IPS-NIHi11 (cell line): ENCODE measurements at places on chromosomes 2 and 18.
A peak's percentile ranks its signal among the peaks of the same experiment; 100 is the strongest.

DNA sequence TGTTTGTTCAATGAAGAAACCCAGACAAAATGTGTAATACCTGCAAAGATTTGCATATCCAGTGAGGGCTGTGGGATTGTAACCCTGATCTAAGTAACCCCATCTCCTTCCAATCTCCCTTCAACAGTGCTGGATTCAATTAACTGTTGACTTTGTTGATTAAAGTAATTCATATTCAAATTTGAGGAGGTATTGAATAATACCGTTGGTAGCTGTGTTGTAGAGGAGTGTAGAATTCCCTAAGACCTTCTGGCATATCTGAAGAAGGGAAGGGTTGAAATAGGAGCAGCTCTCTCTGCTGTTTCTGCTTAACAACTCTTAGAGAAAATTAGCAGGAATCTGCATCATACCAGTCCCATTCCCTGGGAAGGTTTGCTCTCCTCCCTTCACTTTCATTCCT lies 28.2 kb downstream of the MAIP1 start:
- no peak for DNase-seq

GRCh38 chr2:109189751-109190150 lies 60.7 kb downstream of the SH3RF3 start:
- no peak for DNase-seq

DNA sequence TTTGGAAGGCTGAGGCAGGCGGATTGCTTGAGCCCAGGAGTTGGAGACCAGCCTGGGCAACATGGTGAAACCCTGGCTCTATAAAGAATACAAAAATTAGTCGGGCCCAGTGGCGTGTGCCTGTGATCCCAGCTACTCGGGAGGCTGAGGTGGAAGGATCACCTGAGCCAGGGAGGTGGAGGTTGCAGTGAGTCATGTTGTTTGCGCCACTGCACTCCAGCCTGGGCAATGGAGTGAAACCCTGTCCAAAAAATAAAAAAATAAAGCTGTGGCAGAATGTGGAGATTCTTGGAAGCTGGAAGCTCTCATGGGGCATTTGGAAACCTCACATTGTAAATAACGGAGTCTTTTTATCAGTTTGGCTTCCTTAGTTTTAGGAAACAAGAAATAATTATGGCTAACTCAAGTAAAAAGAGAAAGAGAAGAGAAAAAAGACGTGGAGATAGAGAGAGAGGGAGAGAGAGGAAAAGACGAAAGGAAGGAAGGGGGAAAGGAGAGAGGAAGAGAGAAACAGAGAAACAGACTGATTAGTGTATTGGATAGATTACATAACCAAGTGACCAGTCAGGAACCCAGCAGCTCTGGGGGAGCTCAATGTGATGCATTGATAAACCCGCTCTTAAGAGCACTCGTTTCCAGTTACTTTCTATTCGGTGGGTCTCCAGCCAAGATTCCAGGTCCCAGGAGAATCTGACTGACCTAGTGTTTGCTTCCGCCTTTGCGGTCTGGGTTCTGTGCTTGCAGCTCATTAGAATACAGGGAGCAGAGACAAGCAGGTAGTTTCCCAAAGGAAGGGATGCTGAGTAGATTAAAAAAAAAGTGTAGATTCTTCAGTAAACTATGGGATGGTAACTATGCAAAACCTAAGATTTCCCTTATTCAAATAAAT lies 1.1 kb upstream of the SPAST start:
- peak; percentile 29 for DNase-seq

DNA sequence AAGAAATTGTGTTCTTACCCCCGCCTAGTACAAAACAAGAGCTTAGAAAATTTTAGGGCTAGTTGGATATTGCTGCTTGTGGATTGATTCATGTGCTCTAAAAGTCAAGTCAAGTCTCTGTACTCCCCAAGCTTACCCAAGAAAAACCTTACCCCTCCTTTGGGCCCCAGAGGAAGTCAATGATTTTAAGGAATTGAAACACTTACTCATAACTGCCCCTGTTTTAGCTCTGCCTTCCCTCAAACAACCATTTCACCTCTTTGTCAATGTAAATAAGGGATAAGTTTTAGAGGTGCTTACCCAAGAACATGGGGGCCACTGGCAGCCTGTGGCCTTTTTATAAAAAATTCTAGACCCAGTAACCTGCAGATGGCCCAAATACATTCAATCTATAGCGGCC lies 136.6 kb upstream of the RMP24 start:
- DNase-seq: no peak

- no peak for DNase-seq
These were observed 58.9 kb upstream of the ZNF516 start for GRCh38 chr18:76553715-76554546.

DNA sequence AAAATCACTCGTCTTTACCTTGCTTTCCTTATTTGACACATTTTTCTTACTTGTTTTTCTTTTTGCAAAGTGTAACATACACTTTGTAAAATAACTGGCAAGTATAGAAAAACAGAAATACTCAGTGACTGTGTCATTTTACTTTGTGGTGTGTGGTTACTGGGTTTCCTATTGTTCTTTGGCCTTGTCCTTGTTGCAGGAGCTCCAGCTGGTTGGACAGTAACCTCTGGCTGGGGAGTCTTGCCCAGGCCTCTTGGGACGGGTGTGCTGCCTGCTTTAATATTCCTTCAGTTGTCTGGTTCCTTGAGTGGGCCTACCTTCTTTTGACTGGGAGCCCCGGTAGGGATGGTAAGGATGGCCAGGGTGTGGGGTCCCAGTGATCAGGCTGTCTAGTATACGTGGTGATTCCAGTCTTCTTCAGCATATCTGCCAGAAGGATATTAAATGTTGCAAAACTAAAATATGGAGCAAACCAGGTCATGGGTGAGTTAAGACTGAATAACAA lies 53.8 kb downstream of the RNF144A start:
- DNase-seq: no peak

- DNase-seq: no peak
These were observed 663.7 kb upstream of the LRATD1 start for GRCh38 chr2:13968811-13969210.

GRCh38 chr2:46669996-46670793 lies 190.8 kb downstream of the TMEM247 start:
- DNase-seq: no peak

DNA sequence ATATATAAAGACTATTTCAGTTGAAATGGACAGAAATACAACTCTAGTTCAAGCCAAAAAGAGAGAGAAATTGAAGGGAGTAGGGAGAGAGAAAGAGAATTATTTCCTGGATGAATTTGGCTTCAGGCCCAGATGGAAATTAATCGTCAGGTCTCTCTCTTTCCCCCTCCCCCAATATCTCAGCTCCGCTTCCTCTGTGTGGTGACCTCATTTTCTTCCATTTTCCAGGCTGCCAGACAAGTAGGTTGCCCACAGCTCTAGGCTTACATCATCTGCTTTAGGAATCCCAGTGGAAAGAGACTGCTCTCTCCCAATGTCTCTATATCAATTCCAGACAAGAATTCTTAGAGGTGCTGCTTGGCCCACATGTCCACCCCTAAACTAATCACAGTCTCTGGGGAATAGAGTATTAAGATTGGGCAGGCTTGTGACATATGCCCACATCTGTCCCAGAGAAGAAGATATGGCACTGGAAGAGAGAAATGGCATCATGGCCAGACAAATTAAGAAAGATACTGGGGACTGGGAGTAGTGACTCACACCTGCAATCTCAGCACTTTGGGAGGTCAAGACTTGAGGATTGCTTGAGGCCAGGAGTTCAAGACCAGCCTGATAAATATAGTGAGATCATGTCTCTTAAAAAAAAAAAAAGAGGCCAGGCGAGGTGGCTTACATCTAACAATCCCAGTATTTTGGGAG lies 37.2 kb upstream of the CFAP36 start:
- no peak for DNase-seq

DNA sequence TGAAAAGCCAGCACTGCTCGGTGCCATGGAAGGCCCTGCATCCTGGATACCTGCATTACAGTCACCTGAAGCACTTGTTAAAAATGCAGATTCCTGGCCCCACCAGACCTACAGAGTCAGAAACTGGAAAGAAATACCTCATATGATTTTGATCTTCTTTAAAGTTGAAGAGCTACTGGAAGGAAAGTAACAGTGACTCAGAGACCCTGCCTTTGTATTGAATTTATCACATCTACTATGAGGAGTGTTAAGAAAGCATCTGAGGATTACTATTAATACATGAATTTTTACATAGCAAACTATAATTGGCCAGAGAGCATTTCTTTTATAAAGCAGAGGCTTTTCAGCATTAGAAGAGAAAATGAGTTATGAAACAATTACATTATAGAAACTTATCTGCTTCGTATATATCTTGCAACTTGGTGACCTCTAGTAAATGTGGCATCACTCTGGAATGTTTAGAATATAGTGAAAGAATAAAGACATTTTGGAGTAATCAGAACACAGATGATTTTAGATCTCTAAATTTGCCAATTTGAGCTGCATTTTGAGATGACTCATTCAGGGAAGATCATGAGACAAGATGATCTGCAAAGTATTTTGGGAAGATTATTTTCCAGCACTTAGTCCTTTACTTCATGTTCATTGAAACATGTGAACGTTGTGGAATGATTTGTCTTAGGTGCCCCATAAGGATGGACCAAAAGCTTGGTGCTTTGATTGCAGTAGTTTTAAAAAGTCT lies 12.2 kb downstream of the PTPRM start:
- DNase-seq: no peak

DNA sequence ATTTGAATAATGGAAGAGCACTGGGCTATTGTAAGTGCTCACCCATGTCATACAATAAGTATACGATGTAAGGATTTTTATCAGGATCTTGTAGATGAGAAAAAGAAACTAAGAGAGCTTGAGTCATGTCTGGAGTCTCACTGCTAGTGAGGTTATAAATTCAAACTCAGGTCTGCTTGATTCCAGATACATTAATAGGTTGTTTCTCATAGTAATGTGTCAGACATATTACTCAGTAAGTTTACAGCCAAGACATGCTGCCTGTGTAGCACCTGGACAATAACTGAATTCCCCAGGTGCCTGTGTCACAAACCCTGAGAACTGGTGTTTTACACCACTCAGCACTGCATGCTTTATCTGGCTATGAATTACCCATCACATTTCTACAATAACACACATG lies 216.9 kb upstream of the LRP1B start:
- no peak for DNase-seq

GRCh38 chr2:43106559-43107527 lies 119.6 kb downstream of the ZFP36L2 start:
- no peak for DNase-seq

DNA sequence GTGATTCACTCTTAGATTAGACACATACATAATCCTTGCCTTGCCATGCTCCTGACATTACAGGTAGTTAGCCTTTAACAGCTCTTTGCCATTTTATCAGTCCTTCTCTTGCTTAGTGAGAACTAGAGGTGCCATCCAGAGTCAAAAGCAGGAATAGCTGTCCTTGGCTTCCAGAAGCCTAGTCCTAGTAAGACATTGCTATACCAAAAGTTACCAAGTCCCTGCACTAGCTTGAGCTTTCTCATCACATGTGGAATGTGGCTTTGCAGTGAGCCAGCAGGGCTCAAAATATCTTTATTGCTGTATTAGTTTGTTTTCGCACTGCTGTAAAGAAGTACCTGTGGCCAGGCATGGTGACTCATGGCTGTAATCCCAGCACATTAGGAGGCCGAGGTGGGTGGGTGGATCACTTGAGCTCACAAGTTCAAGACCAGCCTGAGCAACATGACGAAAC lies 104.7 kb upstream of the NOSTRIN start:
- no peak for DNase-seq

- no peak for DNase-seq
These were observed 1312.8 kb upstream of the ZEB2 start for GRCh38 chr2:145832681-145833080.

DNA sequence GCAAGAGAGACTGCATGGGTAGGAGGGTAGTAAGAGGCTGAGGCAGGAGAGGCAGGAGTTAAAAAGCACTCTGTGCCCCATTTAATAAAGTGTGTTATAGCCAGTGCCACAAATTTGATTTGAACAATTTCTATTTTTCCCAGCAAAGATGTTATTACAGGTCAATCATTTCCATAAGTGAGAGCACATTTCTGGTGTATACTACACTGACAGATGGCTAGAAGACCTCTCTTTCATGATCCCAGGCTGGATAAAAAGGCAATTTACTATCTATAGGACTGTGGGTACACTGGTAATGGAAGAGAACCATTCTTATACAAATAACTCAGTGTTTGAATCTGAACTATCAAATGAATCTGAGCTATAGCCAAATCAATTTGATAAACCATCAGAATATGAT lies 176.2 kb downstream of the FSHR start:
- DNase-seq: no peak

- no peak for DNase-seq
These were observed 145.0 kb downstream of the MCFD2 start for GRCh38 chr2:46770622-46771021.

GRCh38 chr18:50199921-50200320 lies 5.0 kb upstream of the MYO5B start:
- no peak for DNase-seq

GRCh38 chr2:1716441-1716840 lies 27.9 kb downstream of the PXDN start:
- no peak for DNase-seq

DNA sequence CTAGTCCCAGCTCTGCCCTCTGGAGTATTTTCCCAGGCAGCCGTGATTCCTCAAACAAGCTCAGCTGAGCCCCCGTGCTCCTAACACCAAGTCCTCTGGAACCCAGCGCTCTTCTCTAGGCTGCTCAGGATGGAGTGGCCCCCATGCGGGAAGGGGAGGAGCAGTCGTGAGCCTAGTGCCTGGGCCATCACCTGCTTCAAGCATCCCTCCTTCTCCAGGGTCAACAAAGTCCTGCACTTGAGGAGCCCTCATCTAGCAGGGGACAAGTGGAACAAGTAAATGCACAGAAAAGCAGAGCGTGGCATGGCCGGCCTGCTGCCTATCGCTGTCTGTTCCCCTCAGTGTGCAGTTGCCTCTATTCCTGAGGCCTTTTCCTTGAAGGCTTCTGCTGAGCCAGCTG lies 168.6 kb downstream of the INHBB start:
- no peak for DNase-seq

DNA sequence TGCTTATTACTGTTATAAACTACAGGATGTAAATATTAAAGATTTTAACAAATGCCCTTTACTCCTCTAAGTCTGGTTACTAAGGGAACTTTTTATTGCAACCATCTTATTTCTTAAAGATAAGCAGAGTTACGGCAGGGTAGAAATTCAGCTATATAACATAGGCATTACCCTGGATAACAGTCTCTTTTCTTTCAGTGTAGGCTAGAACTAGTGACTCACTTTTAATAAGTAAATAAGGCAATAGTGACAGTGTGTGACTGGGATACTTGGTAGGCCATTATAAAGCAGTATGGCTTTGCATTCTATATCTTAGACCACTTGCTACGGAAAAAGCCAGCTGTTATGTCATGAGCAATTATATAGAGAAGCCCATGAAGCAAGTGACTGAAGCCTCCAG lies 1041.0 kb upstream of the NRXN1 start:
- no peak for DNase-seq

- no peak for DNase-seq
These were observed 323.4 kb downstream of the GALNT13 start for GRCh38 chr2:154194909-154195643.

GRCh38 chr18:58201733-58202730 lies 158.0 kb downstream of the NEDD4L start:
- DNase-seq: no peak

GRCh38 chr2:188675391-188676009 lies 298.7 kb upstream of the COL3A1 start:
- DNase-seq: no peak
